Thyroid gland (tissue), 4 donors: ENCODE measurements at places on chromosomes 1 and 21.
A peak's percentile ranks its signal among the peaks of the same experiment; 100 is the strongest.

DNA sequence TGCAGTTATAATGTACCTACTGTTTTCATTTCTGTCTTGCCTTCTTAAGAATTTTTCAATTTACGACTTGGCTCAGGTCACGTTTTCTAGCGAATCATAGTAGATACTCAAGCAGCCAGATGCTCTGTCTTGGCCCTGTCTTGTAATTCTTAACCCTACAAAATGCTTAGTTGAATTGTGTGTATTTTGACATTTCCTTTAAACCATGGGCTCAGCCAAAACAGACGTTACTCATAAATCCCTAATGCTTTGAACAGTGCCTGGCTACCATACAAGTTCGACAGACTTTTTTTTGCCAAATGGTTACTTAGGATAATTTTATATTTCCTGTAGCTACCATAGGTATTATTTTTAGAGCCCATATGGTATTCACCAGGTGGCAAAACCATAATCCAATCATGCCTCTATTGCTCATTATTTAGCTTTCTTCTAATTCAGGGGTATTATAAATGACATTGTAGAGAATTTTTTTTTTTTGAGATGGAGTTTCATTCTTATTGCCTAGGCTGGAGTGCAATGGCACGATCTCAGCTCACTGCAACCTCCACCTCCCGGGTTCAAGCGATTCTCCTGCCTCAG lies 54.3 kb downstream of the KCNK1 start:
- no peak for DNase-seq

DNA sequence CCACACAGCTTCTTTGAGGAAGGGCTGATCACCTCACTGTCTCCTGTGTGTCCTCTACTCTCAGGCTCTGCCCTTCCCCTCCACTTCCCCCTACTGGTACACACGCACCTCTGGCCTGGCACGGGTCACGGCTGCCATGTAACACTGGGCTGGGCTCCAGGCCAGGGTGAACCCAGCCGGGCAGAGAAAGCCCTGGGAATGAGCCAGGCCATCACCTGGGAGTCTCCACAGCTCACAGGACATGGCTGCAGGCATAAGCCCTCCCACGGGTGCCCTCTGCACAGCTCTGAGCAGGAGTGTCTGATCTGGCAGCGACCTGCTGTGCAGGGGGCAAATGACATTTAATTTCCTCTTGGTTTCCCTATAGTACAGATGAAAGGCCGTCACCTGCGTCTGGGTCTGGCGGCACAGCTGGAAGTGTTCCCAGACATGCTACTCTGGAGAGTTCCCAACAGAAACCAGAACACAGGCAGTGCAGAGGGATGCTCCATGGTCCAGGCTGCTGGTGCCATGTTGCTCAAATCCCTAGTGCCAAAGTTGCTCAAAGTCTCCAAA lies 61.2 kb downstream of the ERI3 start:
- DNase-seq, result peak; percentile 97

- no peak for DNase-seq
Observed at GRCh38 chr1:64440183-64440826, 29.6 kb upstream of the CACHD1 start.

DNA sequence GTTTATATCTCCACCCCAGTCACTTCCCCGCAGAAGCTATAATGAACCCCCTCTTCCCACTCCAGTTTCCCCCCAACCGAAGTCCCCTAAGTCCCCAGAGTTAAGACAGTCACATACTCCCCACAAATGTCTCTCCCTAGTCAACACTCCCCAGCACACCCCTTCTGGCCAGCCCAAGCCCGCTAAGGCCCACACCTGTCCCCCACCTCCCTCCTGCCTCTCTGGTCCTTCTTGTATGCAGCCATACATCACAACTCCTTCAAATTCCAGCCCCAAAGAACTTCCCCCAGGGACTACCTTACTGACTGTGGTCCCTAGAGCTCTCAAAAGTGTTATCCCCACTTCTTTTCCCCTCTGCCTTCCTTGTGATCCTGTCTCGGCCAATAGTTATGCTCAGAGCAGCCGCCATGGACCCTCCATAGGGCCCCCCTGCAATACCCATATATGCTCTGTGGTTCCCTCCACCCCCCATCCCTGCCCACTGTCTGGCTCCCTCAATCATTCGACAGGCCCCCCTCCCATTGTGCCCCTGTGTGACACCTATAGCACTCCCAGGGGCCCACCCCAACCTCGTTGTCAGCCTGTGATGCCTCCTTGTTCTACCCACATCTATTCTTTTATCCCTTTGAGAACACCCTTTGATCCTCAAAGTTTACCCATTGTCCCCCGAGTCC lies 2.2 kb downstream of the NSUN4 start:
- no peak for DNase-seq

GRCh38 chr1:162878000-162878596 lies 17.1 kb upstream of the CCDC190 start:
- DNase-seq, result peak; percentile 52

DNA sequence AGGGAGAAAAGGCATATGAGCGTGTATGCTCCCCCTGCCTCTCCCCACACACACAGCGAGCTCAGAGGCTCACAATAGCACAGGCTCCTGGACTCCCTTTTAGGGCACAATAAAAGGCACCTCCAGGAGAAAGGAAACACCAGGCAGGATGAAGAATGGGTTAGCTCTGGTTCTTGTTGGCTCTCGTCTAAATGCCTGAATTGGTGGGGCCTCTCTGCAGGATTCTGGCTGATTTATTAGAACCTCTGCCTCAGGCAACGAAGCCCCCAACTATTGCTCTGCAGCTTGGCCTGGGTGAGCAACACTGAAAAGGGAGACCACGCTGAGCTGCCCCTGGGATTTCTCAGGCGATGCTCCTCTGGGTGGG lies 590.9 kb upstream of the PLXNA2 start:
- DNase-seq, result no peak

- no peak for DNase-seq
Observed at GRCh38 chr1:36304970-36305914, 926 bp upstream of the SH3D21 start.

- DNase-seq, result no peak
Observed at GRCh38 chr1:199834711-199835110, 192.8 kb upstream of the NR5A2 start.

GRCh38 chr1:241648159-241648558 lies 3.9 kb upstream of the WDR64 start:
- no peak for DNase-seq

- DNase-seq, result peak; percentile 97
Observed at GRCh38 chr1:208245185-208245705, 1.1 kb upstream of the PLXNA2 start.

DNA sequence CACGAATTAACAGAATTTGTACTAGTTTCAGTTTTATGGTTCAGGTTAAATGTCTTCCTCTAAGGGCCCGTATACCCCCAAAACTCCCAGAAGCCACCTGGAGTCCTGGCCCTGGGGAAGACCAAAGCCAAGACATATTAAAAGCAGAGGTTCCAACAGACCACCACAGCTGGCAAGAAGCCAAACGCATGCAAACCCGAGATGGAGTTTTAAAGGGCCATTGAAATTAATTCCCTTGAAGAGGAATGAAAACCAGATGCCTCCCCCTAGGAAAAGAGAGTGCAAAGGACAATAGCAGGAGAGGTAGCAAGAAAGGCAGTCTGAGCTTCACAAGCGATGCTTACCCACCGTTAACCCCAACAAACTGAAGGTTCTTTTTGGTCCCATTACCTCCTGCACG lies 48.1 kb downstream of the KANK4 start:
- no peak for DNase-seq

- peak; percentile 48 for DNase-seq
Observed at GRCh38 chr1:111789666-111790316, 34.1 kb downstream of the DDX20 start.

GRCh38 chr1:238674316-238674715 lies 712.1 kb upstream of the CHRM3 start:
- no peak for DNase-seq

DNA sequence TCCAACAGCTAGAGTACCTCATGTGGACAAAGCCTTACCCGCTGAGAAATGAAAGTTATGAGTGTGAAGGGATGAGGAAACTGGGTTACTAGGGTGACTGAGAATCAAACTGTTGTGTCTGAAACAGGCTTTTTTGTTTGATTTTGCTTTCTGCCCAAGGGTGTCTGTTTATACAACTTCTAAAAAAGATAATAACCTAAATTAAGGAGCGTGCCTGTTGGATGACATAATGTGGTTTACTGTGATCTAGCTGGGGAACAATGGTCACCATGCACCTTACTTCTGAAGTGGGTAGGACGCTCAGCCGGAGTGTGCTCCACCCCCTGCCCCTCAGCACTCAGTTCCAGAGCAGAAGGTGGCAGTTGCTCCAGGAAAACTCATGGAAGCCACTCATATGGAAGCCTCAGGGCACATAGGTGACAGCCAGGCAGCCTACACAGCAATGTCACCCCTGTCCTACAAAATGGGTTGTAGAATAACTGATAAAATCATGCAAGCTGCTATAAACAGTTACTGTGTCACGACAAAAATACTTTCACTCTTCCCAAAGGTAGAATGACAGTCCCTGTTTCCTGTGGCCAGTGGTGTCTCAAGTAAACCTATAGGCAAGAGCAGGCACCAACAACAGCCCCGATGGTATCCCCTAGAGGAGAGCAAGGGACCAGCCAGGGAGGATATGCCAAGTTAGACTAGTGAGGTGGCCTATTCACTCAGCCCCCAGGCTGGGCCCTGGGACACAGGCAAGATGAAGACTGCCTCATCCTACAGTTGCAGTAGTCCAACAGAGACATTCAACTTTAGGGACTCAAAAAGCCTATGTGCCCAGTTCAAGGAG lies 29.3 kb downstream of the SIPA1L2 start:
- no peak for DNase-seq

DNA sequence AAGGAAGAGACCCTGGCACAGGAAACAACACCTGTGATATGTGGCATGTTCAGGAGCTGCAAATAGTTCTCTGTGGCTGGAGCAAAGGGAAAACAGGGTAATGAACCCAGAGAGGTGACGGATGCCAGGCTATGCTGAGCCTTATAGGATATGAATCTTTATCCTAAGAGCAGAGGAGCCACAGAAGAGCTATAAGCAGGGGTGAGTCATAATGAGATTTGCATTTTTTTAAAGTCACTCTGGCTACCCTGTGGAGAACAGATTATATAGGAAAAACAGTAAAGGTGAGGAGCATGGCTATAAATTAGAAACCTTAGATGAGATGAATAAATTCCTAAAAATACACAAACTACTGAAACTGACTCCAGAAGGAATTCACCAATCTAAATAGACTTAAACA lies 12.8 kb upstream of the MPL start:
- DNase-seq, result no peak

GRCh38 chr1:78779831-78780230 lies 130.2 kb downstream of the IFI44 start:
- no peak for DNase-seq

DNA sequence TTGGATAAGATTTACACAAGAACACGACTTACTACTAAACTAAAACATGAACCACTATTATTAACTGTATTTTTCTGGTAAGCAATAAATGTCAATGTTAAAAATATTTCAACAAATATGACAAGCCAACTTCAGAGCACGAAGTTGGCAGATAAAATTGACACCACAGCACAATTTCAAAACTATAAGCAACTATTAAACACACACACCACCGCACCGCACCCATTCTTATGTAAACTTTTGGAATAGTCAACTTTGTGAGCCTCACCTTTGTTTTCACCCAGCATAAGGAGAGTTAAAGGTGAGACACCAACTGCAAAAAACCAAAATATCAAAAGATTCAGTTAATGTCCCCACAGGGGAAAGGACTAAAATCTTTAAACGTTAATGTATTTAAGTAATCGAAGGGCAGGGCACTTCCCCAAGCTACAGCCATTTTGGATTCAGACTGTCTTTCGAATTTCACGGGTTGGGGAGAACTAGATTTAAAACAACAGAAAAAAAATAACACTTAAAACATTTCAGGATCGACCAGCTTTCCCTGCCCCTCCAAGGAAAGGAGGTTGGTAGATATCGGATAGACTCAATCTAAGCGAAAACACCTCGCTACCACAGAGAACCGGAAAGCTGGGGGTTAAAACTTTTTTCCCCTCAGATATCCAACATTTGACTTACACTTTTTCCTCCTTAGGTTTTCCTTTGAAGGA lies 872 bp downstream of the GPBP1L1 start:
- DNase-seq, result no peak

DNA sequence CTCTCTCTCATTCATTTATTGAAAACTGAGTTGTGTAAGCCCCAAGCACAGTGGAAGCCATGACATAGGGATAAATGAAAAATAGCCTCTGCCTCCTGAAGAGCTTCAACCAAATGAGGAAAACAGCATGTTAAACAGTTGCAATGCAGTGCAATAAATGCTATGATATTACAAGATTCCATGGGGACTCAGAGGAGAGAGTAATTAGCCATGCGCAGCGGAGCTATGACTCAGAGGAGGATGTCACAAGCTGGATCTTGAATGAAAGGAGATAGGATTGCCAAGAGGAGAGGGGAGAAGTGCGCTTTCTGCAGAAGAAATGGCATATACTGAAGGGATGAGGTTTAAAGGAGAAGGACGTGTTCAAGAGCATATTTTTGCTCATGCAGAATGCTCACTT lies 231.3 kb upstream of the PLXNA2 start:
- DNase-seq, result peak; percentile 55

DNA sequence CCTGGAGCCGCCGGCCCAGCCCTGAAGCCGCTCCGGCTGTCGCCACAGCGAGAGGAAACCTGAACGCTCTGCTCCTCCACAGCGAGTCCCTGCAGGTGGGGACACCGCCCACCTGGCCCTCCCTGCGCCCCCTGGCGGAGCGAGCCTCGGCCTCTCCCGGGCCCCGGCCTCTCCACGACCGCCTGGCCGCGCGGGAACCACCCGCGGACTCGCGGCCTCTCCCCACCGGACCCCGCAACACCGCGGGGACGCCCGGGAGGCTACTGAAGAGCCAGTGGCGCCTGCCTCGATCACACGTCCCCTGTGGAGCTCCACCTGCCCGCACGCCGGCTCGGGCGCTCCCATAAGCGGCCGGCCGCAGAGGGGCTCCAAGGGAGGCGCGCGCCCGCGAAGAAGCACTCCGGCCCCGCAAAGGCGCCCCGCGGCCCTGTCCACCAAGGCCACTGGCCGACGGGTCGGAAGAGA lies 109.6 kb downstream of the KCNN3 start:
- peak; percentile 80 for DNase-seq

DNA sequence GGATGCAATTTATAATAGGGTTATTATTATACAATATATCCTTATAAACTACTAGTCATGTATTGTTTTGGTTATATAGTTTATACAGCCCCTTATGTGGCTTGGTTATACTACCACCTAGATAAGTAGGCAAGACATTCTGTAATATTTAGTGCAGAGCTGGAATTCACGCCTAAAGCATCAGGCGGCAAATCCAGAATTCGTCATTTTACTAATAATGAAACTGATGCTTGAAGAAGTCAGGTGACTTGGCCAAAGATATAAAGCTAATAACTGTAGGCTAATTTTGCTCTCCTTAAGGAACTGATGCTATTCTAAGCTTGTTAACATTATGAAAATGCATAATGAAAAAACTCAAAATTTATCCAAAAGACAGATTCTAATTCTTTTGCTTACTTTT lies 10.8 kb downstream of the NSL1 start:
- DNase-seq, result no peak

- no peak for DNase-seq
Observed at GRCh38 chr1:184624626-184625025, 130.0 kb downstream of the EDEM3 start.

- no peak for DNase-seq
Observed at GRCh38 chr1:43914576-43915525, 18.8 kb upstream of the ARTN start.
